NCI-H226 (cell line): ENCODE measurements at places on chromosomes 7 and 10.
A peak's percentile ranks its signal among the peaks of the same experiment; 100 is the strongest.

- DNase-seq: no peak
These were observed 649.4 kb upstream of the MGMT start for GRCh38 chr10:128817636-128818035.

- no peak for DNase-seq
These were observed 572 bp upstream of the BHLHA15 start for GRCh38 chr7:98210513-98211220.

- DNase-seq: no peak
These were observed 664.5 kb upstream of the VSTM2A start for GRCh38 chr7:53877688-53878087.

- DNase-seq: no peak
These were observed 7.8 kb upstream of the DLX6 start for GRCh38 chr7:96997512-96998032.

DNA sequence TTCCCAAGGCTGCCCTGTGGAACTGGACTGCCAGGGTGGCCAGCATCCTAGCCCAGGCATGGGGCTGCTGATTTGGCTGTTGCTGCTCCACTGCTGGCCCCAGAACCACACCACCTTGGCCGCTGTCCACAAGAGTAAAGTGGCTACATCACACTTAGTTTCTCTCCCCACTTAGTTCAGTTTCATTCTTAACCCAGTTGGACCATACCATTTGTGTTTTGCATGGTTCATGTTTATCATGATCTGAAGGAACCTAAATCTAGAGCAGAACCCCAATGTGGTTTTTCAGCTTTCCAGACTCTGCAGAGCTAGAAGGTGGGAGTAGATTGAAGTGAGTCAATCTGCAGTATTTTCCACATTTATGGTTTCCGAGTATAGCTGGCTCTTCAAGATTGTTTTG, 32.8 kb downstream of the SDK1 start:
- no peak for DNase-seq

GRCh38 chr7:1520539-1521234, 9.8 kb upstream of the MAFK start:
- no peak for DNase-seq

- DNase-seq: peak; percentile 33
These were observed 51.2 kb downstream of the PDK4 start for GRCh38 chr7:95545007-95545615.

GRCh38 chr10:7520507-7521485, 110.0 kb upstream of the SFMBT2 start:
- DNase-seq: no peak

DNA sequence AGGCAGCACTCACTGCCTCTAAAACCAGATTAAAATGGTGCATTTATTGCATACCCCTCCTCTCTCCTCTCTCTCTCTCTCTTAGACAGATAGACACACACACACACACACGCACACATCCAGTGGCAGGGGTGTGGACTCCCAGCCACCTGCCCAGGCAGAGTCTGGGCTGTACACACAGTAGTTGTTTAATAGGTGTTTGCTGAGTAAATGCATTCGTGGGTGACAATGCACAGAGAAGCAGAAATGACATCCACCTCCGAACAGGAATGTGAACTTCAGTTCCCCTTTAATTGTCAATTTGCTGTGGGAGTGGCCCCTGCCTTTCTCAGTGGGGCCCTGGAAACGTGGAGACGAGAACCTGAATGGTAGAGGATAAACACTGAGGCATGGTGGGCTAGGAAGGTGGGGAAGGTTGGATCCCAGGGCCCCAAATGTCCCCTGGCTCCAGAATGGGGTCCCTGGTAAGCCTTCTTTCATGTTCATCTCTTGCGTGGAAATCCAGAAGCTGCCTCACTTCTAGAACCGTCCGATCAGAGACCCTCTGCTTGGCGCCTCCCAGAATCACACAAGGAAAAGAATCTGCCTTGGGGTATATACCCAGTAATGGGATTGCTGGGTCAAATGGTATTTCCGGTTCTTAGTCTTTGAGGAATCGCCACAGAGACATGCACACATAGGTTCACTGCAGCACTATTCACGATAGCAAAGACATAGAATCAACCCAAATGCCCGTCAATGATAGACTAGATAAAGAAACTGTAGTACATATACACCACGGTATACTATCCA, 58.5 kb upstream of the ECHDC3 start:
- no peak for DNase-seq

DNA sequence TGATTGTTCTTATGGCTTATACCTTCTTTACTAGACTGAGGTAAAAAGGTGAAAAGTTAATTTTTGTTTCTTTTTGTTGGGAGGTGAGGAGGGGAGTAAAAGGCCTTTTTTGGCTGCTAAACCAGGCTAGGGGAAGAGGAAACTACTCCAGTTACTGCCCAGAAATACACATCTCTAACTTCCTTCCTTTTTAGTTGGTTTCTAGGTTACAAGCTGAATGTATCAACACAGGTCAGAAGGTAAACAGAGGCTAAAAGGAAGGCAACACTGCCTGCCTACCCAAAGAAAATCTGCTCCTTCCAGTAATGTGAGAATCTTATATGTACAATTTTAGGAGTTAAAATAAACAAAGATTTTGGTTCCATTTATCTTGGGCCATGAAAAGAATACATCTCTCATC, 140.4 kb downstream of the NRBF2 start:
- no peak for DNase-seq

DNA sequence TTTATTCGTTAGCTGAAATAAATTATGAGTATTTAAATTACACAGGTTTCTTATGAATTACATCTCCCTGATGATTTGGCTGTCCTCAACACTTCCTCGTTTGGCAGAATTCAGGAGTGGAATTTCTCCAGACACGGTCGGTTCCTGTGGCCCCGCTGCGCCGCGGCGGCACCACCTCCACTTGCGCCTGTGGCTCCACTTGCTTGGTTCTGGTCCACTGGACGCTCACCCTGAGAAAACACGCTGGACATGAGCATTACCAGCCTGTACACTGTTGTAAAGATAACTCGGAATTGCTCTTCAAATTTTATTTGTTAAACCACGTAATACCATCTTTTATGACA, 85.3 kb downstream of the ZNF33B start:
- DNase-seq: no peak

DNA sequence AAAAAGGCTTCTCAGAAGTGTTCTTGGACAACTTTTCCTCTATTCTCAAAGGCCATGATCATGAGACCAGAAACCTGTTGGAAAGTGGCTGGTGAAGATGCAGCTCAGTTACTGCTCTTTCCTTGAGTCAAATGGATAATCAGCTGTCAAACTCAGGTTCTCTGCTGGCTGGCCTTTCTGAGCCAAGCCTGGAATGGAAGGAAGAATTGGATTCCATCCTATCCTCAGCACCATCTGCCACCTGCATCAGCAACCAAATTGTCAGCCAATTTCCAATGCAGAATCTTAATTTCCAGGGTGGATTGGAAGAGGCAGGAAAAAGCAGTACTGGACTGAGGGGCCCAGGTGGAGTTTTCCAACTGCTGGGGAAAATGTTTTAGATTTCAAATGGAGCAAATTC, 631.7 kb downstream of the KCNMA1 start:
- DNase-seq: no peak

DNA sequence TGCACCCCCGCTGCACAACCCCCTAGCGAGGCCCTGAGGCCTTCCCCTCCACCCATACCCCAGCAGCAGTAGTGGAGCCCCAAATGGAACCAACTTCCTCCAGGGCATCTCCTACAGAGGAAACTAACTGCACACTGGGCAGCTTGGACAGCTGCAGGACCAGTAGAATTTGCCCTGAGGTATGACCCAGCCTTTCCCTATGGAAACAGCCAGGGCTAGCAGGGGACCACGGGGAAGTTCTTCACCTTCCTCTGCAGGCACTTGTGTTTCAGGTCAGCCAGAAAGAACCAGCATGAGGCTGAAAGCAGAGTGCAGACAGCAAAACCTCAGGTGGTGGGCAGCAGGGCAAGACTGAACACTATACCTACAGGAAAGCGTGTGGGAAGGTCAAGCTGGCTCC, 5.7 kb upstream of the EEPD1 start:
- DNase-seq: no peak

DNA sequence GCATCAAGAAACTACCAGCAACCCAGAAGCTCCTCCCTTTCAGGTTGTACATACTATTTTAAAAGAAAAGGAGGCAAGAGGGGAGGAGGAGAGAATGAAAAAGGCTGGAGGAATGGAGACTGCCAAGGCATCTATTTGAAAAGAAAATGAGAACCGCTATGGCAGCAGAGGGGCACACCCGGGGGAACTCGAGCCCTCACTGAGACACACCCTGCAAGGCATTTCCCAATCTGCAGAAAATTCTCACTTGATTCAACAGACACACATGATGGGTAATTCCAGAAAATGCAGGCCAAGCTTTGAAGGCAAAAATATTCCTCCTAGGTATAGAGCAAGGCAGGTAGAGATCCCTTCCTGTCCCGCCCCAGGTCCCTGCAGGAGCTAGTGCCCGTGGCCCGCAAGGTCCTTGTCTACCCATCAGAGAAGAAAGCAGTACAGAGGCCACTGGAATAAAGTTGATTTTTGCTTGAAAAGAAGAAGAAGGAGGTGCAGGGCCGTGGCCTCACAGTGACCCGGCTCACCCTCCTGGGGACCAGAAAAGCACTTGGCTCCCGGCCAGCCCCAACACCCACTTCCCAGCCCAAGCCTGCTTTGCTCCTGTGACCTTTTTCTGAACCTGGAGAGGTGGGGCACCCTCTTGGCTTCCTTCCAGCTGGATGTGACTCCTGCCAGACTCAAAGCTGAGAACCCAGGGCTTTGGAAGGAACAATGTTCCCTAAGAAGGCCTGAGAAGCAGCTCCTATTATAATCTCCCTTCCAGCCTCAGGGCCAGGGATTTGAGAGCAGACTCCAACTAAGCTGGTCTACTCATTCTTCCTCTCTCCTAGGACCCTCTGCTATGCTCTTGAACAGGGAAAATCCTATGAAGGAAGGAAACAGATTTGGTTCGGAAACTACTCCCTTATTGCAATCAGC, 6.2 kb upstream of the PIK3CG start:
- no peak for DNase-seq

- DNase-seq: no peak
These were observed 114.0 kb upstream of the RET start for GRCh38 chr10:42962902-42963231.

GRCh38 chr7:27890205-27890849, 150.4 kb downstream of the TAX1BP1 start:
- no peak for DNase-seq

GRCh38 chr7:19375976-19376375, 230.8 kb upstream of the FERD3L start:
- DNase-seq: no peak

DNA sequence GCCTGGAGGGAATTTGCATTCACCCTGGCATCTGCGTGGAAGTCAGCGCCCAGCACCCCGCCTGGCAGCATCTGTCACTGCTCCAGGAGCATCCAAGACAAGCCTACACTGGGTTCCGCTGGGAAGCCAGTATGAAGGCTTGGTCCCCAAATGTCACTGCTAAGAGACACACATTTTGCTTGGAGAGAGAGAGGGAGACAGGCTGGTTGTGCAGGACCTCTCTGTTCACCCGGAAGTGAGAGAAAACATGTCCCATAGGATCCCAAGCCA, 119.5 kb downstream of the SEC23IP start:
- DNase-seq: no peak

- no peak for DNase-seq
These were observed 102.8 kb downstream of the PIP4K2A start for GRCh38 chr10:22611425-22612115.

DNA sequence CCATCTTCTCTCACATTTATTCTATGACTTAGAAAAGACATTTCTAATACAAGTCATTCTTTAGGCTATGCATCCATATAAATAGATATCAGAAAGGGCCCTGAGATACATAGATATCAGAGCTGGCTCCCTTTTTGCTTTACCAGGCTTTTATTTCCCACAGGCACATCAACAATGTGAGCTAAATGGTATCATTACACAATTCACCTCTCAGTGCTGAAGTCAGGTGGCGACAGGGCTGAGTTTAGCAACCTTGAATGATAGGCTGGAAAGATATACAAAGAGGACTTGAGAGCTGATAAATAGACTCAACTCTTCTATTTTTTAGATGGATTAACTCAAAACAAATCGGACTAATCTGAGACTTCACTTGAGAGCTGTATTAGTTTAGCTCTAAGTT, 189.2 kb upstream of the COL1A2 start:
- peak; percentile 41 for DNase-seq

GRCh38 chr7:45391618-45392451, 182.3 kb upstream of the ADCY1 start:
- no peak for DNase-seq

DNA sequence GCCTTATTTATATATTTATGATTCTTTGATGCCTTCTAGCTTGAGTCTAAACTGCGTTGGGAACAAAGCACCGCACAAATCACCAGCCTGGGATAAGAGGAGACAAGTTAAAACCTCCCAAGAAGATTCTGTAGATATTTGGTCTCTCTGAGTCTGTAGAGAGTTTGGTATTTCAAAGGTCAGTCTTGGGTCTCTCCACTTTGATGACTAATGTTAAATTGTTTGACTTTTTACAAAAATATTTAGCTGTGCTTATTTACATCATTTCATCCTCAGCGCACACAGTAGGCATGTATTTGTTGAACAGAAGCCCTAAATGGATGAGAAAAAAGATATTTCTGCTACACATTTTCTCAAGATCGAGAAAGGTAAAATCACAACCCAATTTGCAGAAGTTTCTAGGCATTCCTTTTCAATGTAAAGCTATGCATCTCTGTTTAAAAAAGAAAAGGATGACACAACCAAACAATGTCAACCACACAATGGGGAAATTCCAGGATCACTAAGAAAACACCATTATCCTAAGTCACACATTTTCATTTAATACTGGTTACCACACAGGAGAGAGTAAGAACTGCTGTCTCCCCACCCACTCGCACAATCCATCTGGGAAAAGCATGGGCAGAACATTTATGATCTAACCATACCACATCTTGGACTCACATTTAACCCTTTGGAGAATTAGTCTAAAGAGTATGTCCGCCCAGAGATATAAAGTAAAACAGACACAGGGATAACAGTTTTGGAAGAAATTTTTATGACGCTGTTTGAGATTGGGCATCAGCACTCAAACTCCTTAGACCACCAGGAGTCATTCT, 4.4 kb downstream of the CDK6 start:
- DNase-seq: peak; percentile 75

GRCh38 chr7:70647801-70648498, 484.0 kb upstream of the GALNT17 start:
- peak; percentile 11 for DNase-seq

- peak; percentile 4 for DNase-seq
These were observed 38.5 kb downstream of the ERCC6 start for GRCh38 chr10:49500412-49500811.

DNA sequence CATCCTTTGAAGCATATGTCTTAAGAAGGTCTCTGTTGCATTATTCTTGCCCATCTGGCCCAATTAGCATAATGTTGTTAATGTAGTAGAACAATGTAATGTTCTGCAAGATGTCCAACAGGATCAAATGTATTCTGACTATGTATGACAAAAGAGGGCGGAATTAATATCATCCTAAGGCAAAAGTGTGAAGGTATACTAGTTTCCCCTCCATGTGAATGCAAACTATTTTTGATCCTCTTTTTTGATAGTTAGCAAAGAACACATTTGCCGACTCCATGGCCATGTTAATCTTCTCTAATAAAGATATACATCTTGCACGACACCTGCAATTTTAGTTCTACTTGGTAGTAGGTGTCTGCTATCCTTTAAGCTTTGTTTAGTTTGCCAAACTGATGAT, 157.6 kb downstream of the ATRNL1 start:
- no peak for DNase-seq

- DNase-seq: no peak
These were observed 39.1 kb downstream of the CCM2 start for GRCh38 chr7:45039106-45039505.
